ENCODE measurements at places on chromosomes 1 and 21.

- DNase-seq, result peak; percentile 64
These were observed 43.3 kb upstream of the TSHB start for GRCh38 chr1:114986286-114986685.

- no peak for DNase-seq
These were observed 127.3 kb downstream of the DSCAM start for GRCh38 chr21:40719615-40720014.

- no peak for DNase-seq
These were observed 40.1 kb upstream of the LIN9 start for GRCh38 chr1:226349081-226349480.

DNA sequence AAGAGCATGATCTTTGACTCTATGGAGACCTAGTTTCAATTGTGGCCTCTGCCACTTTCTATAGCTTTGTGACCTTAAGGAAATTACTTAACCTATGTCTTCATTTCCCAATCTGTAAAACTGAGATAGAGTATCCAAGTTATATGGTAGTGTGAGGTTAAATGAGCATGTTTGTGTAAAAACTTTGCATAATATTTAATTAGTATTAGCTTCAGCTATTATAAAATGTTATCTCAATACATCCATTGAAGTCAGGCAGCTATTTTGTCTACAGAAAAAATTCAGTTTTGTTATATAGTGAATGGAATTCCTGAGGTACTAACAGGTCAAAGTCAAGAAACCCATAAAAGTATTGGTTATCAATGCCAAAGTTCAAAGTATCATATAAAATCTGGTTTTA is 53.6 kb downstream of the GPATCH2 start:
- no peak for DNase-seq

DNA sequence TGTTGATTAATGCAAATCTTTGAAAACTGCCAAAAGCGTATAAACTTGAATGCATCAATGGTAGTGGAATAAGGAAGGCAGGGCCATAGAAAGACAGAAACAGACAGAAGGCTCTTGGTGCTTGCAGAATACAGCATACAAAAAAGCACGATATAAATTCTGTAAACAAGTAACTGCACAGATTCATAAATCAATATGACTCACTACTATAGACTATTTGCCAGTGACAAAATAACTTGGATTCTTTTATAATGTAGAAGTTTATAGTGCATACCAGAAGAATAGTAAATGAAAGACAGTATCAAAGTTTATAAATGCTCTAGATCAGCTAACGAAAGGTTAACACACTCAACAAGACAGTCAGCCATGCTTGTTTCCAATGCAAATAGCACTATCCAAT is 349.6 kb downstream of the PTBP2 start:
- peak; percentile 17 for DNase-seq

GRCh38 chr1:66599899-66600737 is 66.2 kb downstream of the SGIP1 start:
- no peak for DNase-seq

GRCh38 chr1:176791906-176792305 is 328.9 kb downstream of the PAPPA2 start:
- no peak for DNase-seq

- DNase-seq, result no peak
These were observed 82.3 kb downstream of the LTN1 start for GRCh38 chr21:28910280-28910887.

DNA sequence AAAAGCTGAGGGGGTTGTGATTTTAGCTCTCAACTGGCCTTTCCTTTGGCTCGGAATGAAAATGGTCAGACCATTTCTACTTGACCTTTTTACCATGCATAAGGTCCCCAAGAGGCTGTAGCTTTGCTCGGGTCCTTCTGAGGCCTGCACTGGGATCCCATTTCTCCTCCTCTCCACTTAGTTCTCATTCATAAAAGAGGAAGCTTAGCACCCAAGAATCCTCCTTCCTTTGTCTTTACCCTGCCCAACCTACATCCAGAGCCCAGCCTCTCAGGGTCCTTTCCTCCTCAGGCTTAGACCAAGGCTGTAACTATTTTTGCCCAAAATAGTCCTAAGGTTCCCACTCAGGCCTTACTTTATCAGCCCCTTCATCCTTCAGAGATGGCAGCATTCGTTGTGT is 6.0 kb upstream of the SLC27A3 start:
- DNase-seq, result no peak

DNA sequence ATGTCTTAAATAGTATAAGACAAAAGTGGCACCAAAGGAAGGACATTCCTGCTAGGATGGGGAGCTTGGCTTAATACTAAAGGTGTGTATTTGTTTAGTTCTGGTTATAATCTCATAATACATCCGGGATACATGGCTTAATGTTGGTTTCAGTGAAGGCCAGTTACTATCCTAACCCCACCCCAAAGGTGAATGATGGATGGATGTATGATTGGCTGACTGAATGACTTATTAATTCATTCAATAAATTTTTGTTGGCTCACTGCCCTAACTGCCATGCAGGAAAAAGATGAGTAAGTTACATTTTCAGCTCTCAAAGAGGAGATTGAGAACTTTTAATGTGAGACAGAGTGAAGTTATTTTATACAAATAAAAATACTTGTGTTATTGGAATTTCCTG is 52.2 kb downstream of the PHACTR4 start:
- DNase-seq, result no peak

DNA sequence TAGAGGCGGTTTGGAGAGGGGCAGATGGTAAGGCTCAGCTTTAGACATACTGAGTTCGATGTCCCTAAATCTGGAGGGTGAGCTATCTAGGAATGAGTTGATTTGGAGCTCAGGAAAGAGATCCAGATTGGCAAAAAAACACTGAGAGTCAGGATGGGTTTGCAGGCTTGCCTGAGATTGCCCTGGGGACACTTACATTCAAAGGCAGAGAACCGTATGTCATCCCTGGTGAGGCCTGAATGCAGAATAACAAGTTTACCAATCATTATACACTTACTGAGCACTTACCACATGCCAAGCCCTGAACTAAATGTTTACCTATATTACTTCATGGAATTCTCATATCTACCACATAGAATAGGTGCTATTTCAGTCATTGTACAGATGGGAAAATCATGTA is 27.5 kb downstream of the TFAP2E start:
- DNase-seq, result no peak

GRCh38 chr1:225470211-225471108 is 42.6 kb upstream of the LBR start:
- no peak for DNase-seq

DNA sequence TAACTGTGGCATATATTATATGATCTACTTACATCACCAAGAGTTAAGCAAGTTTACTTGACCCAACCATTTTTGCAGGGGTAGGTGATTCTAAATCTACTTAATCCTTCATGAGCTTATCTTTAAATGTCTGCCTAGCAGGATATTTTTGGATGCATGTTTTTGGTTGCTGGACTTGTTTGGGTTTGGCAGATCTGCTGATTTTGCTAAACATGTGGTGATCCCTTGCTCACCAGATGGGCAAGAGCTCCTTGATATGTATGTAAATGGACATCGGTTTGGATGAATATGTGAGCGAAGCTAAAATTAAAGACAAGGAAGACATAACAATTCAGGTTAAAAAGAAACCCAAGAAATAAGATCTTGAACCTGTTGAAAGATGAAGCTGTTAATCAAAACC is 36.7 kb downstream of the FMN2 start:
- no peak for DNase-seq

DNA sequence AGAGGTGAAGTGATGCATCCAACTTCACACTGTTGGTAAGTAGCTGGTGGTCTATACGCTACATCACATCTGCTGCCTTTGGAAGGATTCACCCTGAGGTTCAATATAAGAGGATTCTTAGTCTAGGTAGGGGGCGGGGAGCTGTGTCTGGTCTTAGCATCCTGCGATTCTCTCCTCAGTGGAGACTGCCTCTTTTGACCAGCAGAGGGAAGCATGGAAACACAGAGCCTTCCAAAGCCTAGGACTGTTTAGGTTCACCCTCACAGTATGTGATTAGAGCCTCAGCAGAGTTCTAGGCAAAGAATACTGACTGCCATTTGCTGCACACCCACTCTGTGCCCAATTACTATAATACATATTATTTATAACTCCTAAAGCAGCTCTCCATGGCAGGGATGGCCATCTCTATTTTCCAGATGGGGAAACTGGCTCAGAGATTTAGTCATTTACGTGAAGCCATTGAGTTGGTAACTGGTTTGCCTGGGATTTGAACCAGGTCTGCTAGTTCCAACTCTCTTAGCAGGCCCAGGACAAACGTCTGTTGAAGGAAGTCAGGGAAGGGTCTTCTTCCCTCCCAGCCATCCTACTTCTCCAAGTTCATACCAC is 28.9 kb upstream of the EFCAB14 start:
- peak; percentile 49 for DNase-seq

GRCh38 chr1:86733340-86733739 is 29.0 kb downstream of the SH3GLB1 start:
- DNase-seq, result no peak

- no peak for DNase-seq
These were observed 5.0 kb upstream of the KRTAP12-1 start for GRCh38 chr21:44686843-44687561.

DNA sequence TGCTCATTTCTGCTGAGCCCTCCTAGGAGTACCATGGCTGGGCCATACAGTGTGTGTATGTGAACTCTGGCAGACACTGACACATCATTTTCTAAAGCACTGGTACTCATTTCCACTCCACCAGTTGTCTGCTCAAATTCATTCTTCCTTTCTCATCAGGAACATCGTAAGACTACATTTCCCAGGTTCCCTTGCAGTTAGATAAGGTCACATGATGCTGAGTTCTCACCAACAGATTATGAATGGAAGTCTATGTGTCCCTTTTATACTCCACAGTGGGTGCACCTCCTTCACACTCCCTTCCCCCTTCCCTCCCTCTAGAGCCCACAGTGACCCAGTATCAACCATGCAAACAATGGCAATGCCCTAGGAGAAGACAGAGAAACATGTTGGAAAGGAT is 38.3 kb upstream of the PAX7 start:
- DNase-seq, result no peak

DNA sequence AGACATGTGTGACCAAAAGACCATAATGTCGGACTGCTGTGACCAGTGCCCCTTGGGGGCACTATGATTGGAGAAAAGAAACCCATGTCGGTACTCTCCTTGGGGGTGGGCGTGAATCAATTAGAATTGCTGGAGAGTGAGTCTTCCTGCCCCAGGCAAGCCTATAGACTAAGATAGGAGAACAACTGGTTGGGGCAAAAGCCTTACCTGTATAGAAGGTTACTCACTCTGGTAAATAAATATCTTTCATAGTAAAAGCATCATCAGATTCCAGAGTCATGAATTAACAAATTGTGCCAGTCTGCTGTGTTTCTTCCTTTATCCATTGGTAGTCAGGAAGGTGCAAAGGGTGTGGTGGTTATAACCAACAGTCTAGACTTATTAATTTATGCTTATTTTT is 2.9 kb upstream of the PTGFRN start:
- no peak for DNase-seq

DNA sequence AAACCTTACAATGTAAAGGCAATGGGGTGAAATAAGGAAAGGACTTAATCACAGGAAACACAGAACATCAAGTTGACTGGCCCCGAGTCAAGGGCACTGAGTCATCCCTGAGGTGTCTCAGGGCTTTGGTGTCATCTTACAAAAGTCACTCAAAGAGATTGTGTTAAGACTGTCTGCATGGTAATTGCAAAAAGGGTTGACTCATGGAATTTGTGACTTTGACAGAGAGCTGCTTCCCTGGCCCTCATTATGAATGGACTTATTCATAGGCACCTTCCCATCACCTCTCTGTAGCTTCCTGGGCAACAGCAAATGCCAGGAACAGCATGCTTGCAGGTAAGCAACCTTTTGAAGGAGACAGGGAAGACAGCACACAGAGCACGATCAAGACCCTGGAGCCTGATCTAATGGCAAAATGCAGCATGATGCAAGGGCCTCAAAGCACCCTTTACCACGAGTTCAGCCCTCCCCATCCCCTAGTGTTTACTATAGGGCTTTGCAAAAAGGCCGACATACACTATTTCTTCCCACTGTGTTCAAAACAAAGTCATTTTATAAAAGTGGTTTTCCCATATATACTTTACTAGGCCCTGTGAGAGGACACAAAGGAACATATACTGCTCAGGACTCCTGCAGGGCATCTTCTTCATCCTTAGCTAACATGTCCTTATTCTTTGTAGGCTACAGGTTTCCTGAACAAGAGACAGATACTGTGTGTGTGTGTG is 17.1 kb downstream of the ZP4 start:
- DNase-seq, result peak; percentile 93

DNA sequence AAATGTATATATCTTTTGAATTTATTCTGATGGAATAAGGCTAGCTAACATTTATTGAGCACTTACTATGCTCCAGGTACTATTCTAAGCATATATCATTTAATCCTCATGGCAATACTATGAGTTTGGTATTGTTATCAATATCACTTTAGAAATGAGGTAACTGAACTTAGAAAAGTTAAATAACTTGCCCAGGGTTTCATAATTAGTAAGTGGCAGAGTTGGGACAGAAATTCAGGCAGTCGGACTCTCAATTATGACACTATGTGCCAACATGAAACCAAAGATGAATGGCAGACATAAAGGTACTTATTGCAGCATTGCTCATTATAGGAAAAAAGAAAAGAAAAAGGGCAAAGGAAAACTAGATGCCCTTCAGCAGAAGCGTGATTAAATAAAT is 48.2 kb downstream of the RAB3GAP2 start:
- DNase-seq, result no peak

DNA sequence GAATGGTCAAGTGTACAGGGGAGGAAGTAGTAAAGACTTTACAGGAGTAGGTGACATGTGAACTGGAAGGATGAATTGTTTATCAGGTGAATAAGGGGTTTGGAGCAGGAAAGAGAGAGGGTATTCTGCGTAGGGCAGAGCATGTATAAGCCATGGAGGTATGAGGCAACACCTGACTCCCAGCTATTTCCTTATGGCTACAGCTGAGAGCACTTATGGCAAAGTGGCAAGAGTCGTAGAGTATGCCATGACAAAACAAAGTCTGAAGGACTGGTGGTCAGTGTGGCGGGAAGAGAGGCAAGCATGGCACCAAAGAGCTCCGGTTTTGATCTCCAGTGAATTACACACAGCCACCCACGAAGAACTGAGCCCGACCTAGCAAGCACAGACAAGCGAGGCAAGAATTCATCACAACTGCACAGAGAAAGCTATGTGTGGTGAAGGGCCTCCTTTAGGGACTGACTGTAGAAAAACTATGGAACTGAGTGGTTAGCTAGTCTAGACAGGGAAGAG is 9.0 kb upstream of the ELOVL1 start:
- no peak for DNase-seq

DNA sequence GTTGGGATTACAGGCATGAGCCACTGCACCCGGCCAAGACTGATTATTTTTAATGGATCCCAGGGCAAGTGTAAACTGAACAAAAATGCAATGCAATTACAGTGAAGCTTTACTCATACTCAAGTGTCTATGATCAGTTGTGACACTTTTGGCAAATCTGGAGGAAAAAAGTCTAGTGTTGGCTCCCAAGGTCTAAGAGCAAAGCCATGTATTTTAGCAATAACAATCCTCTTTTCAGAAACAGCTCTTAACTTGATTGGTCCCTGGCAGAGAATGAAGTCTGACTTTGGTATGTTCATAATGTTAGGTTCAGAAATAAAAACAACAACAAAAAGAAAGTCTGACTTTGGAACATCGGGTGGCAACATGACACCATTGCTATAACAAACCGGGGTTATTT is 40.2 kb upstream of the C1orf53 start:
- DNase-seq, result no peak
